Mesothelial cell of epicardium (in vitro differentiated cells): ENCODE measurements at places on chromosomes 12 and 14.

DNA sequence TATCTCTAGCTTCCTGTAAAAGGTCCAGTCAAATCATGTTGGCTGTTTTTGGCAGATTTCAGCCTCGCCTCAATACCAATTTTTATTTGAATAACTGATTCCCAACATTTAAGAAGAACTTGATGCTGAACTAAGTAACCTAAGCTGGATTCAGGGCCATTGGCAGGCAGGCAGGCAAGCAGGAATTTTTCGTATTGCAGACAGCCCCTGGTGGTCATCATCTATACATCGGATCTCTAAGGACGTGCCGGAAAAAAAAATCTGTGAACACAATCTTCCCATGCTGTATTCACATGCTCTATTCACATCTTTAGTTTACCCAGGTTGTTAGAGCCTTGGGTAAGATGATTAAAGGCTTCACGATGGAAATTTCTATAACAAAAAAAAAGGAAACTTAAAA lies 7.0 kb downstream of the VCPKMT start:
- peaks cover 33% of the 10 kb centered on the region for H3K36me3 ChIP-seq
- no peak overlapping the region for H3K27ac ChIP-seq

DNA sequence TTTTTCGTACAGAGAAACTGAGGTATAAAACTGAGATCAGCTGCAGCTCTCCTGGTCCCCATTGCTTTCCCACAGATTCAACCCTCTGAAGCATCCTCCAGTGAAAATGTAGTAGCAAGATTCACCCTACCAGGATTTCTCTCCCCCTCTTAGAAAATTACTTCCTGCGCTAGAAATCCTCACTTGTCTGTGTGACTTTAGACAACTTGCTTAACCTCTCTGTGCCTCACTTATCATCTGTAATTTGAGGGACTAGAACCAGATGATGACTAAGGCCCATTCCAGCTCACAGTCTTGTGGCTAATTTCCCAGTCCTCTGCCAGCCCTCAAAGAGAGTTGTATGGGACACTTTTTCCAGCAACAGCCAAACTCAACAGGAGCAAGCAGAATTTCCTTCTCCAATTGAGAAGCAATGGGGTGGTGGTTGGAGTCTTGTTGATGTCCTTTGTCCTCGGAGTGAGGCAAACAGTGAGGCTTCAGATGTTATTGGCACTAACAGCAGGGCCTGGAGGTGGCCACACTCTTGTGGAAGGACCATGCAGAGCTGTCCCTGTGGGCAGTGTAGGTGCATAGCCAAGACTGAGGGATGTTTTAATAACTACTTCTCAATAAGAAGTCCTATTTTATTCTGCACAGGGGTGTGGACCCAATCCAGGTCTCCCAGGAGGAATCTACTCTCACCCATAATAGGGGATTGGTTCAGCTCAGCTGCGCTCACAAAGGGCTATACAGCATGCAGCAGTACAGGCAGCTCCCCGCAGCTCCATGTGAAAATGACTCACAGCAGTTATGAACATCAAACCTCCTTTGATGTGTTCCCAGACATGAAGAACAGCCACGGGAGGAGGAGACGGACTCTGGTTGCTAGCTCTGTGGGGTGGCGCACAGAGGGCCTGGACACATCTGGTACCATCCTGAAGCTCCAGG lies 200.1 kb downstream of the DAD1 start:
- peaks cover 15% of the 10 kb centered on the region for H3K4me1 ChIP-seq
- DNase-seq: no peak
- no peak overlapping the region for H3K4me3 ChIP-seq
- no peaks in the 10 kb centered on the region for H3K36me3 ChIP-seq
- no peak overlapping the region for H3K27ac ChIP-seq

DNA sequence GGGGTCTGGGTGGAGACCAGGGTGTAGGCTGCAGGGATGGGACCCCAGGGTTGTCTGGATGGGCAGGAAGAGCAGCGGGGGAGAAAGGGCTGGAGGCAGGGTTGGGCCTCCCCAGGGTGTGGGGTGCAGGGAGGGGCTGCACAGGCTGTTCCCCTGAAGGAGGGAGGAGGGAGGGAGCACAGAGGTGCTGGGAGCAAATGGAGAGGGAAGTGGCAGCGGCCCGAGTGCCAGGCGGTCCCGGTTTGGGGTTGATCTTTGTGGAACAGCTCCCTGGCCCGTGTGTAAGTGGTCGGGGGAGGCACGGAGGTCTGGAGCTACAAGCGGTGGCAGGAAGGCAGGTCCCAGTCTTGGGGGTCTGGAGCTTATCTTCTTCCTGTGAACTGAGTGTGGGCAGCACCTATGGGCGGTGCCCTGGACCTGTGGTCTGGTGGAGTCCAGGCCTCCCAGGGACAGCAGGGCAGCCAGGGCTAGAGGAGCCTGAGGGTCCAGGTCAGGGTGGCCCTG lies 391.6 kb downstream of the TMEM121 start:
- peaks cover 9% of the 10 kb centered on the region for H3K36me3 ChIP-seq
- no peak overlapping the region for H3K4me3 ChIP-seq
- no peaks in the 10 kb centered on the region for H3K27me3 ChIP-seq
- H3K27ac ChIP-seq: no peak overlapping the region

DNA sequence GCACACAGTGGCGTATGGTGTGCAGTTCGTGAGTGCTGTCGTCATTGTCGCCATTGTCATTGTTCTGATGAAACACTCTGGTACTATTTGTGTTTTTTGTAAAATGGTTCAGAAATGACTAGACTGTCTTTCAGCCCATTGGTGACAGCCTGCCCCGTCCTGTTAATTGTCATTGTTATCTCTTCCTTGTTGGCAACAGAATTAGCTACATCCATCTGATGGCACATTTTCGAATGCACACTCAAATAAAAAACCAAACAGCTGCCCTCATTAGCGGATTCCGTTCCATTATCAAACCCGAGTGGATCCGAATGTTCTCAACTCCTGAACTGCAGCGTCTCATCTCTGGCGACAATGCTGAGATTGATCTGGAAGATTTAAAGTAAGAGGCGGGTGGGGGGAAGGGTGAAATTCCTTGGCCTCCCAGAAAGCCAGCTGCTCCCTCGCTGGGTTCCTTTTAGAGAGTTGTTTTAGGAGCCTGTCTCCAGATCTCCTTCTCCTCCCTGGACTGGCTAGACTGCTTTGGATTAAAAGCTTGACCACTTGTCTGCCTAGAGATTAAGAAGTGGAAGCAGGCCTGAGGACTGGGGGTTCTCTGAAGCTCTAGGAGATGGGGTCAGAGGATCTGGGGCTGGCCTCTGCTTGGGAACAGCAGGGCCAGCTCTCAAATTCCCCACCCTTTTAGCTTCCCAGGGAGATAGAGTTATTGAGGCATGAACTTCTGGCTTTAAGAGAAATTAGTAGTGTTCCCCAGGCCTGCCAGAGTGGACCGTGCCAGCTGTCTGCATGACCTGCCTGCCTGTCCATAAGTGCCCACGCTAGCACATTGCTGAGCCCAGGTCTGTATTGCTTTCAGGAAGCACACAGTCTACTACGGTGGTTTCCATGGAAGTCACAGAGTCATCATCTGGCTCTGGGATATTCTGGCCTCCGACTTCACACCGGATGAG lies 43.3 kb downstream of the MMAB start:
- peak overlapping the region; percentile 54 for H3K27ac ChIP-seq
- peaks cover 10% of the 10 kb centered on the region for H3K4me1 ChIP-seq
- peaks cover 37% of the 10 kb centered on the region for H3K36me3 ChIP-seq
- no peak overlapping the region for H3K4me3 ChIP-seq
- no peaks in the 10 kb centered on the region for H3K27me3 ChIP-seq

- H3K27ac ChIP-seq: peak overlapping the region; percentile 4
- no peak overlapping the region for H3K4me3 ChIP-seq
- H3K27me3 ChIP-seq: no peaks in the 10 kb centered on the region
- H3K36me3 ChIP-seq: no peaks in the 10 kb centered on the region
- DNase-seq: no peak
- no peaks in the 10 kb centered on the region for H3K4me1 ChIP-seq
These were observed 13.5 kb downstream of the ETFRF1 start for GRCh38 chr12:25208554-25208953.

DNA sequence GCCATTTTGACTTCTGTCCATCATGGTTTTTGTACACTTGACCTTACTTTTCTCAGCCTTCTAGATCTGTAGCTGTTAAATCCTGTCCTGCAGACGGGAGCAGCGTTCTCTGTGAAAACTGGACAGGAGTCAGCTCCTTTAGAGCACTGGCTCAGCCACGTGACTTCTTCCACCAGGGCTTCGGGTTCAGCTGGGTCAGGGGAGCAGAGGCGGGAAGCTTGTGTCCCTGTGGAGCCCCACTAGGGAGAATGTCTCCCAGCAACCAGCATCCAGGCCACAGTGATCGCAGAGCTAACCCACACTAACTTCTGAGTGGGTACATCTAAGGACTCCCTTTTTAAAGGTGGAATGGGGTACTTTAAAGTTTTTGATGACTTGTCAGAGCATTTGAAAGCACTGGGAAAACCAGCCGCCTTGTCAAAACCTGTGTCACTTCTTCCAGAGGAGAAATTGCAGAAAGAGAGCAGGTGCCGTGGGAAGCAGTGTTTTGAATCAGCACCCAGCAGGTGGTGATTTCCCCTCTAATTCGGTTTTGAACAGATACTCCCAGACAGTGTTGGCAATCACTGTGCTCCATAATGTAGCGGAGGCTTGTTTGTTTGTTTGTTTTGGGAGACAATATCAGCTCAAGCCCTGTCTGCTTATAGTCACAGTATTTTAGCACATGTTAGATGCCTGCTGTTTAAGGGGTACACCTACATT lies 17.9 kb downstream of the DERA start:
- no peaks in the 10 kb centered on the region for H3K27me3 ChIP-seq
- H3K36me3 ChIP-seq: no peaks in the 10 kb centered on the region
- H3K4me1 ChIP-seq: peaks cover 4% of the 10 kb centered on the region
- no peak overlapping the region for H3K27ac ChIP-seq
- no peak overlapping the region for H3K4me3 ChIP-seq

DNA sequence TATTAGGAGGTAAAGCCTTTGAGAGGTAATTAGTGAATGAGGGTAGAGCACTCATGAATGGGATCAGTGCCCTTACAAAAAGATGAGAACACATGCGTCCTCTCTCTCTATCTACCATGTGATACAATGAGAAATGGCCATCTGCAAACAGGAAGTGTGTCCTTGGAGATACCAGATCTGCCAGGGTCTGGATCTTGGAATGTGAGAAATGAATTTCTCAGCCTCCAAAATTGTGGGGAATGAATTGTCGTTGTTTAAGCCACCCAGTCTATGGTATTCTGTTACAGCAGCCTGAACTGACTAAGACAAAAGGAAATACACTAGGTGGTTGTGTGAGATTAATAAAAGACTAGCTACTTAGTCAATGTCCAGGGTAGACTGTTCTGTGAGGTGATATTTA lies 366.6 kb downstream of the NELL2 start:
- H3K4me1 ChIP-seq: peaks cover 10% of the 10 kb centered on the region
- H3K27me3 ChIP-seq: no peaks in the 10 kb centered on the region
- peak overlapping the region; percentile 41 for H3K27ac ChIP-seq
- no peaks in the 10 kb centered on the region for H3K36me3 ChIP-seq

GRCh38 chr12:65464930-65465329 lies 186.4 kb downstream of the MSRB3 start:
- no peak for DNase-seq
- H3K27me3 ChIP-seq: no peaks in the 10 kb centered on the region
- H3K27ac ChIP-seq: peak overlapping the region; percentile 80
- peaks cover 36% of the 10 kb centered on the region for H3K4me1 ChIP-seq

- H3K36me3 ChIP-seq: no peaks in the 10 kb centered on the region
- no peak overlapping the region for H3K4me3 ChIP-seq
- H3K27me3 ChIP-seq: no peaks in the 10 kb centered on the region
- DNase-seq: no peak
These were observed 42.5 kb downstream of the TPH2 start for GRCh38 chr12:71981149-71981548.

GRCh38 chr14:57933349-57933748 lies 67.5 kb upstream of the SLC35F4 start:
- DNase-seq: no peak
- no peaks in the 10 kb centered on the region for H3K36me3 ChIP-seq
- no peak overlapping the region for H3K4me3 ChIP-seq
- H3K27me3 ChIP-seq: peaks cover 35% of the 10 kb centered on the region
- H3K4me1 ChIP-seq: peaks cover 12% of the 10 kb centered on the region

- no peak overlapping the region for H3K4me3 ChIP-seq
- peaks cover 5% of the 10 kb centered on the region for H3K4me1 ChIP-seq
- no peaks in the 10 kb centered on the region for H3K27me3 ChIP-seq
- no peak overlapping the region for H3K27ac ChIP-seq
- no peak for DNase-seq
These were observed 9.0 kb downstream of the BATF start for GRCh38 chr14:75531256-75531655.

- H3K36me3 ChIP-seq: no peaks in the 10 kb centered on the region
- no peak for DNase-seq
- no peak overlapping the region for H3K4me3 ChIP-seq
- no peaks in the 10 kb centered on the region for H3K4me1 ChIP-seq
- peaks cover 4% of the 10 kb centered on the region for H3K27me3 ChIP-seq
These were observed 147.1 kb downstream of the KIF26A start for GRCh38 chr14:104285508-104285840.

GRCh38 chr14:38078393-38078792 lies 129.3 kb upstream of the SSTR1 start:
- peaks cover 3% of the 10 kb centered on the region for H3K27me3 ChIP-seq
- no peak overlapping the region for H3K4me3 ChIP-seq
- no peaks in the 10 kb centered on the region for H3K36me3 ChIP-seq
- peaks cover 15% of the 10 kb centered on the region for H3K4me1 ChIP-seq
- no peak for DNase-seq

DNA sequence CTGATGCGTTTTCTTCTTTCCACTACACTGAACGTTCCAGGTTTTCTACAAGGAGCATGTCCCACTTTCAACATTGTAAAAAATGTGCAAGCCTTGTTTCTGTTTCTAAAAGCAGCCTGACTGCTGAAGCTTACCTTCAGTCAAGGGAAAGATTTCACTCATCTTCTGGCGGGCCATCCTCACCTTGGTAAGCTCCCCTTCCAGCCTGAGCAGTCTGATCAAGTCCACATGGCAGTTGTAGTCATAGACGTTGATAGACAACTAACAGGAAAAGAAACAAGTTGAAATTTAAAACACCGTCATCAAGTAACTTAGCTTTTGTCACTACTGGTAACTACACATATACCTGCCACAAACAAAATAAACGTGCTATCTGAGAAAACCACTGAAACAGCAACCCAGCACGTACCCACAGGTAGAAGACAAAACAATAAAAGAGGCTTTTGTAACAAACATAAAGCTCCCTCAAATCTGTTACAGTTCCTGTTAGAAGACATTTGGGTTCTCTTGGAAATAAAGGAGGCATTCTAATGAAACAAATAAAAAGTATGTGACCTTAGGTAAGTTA lies 11.9 kb downstream of the SART3 start:
- no peak overlapping the region for H3K27ac ChIP-seq
- no peak for DNase-seq
- H3K36me3 ChIP-seq: peaks cover 20% of the 10 kb centered on the region
- H3K27me3 ChIP-seq: no peaks in the 10 kb centered on the region
